ENCODE measurements at places on chromosomes 7 and 10. TPM values are rescaled to one million over a fixed set of nuclear protein-coding genes. Genes with fewer than 3 reads are reported as not detected.

DNA sequence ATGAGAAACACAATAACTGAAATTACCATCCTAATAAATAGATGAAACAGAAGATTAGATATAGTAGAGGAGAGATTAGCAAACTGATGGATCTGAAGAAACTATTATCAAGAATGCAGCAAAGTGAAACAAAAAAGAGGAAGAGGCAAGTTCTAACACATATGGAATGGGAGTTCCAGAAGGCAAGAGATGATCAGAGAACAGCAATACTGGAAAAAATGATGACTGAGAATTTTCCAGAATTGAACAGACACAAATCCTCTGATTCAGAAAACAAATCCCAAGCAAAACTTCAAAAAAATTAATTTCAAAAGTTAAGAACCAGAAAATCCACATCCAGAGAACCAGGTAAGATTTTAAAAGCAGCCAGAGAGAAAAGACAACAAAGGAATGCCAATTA is 20.2 kb upstream of the CYREN start:
- no peak for DNase-seq

DNA sequence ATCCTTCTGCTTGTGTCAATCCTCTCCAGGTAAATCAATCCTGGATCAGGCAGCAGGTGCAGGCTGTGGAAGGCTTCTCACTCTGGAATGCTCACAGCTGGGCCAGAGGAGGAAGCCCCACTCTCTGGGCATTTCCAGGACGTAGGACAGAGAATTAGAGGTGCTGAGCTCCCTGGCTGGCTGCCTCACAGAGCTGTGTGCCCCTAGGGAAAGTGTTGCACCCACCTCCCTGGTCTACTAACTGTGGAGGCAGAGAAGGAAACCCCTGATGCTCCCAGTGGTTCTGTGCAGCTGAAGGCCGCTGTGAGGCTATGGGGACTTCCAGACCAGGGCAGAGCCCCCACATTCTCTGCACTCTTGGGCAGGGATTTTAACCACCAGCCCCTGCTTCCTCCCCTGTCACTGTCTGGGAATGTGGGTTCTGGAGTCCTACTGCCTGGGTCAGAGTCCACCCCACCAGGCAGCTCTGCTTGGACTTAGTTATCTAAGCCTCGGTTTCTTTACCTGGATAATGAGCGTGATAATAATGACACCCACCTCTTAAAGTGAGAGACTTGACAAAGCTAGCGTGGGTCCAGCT is 73.5 kb upstream of the EEPD1 start:
- no peak for DNase-seq

DNA sequence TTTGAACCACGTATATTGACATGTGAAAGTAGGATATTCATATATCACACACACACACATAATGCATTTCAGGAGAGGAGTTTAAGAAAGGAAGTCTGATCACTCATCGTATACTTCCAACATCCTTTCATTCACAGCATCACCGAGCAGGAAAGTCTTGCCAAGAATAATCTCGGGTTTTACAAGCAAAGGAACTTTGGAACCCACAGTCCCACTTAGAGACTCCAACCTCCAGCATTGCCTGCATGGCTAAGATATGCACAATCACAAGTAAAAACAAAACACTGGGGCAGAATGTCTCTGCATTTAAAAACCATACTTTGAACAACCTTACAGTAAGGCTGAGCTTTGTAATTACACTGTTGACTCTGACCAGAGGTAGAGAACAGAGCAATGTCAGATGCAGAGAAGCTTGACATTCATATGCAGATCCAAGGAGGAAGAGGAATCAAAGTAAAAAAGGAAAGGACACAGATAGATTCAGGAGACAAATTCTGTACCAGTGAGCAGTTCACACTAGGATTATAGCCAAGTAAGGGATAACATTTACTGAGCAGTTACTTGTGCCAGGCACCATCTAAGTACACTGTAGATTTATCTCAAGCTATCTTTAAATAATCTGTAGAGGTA is 14.8 kb downstream of the THSD7A start:
- DNase-seq: no peak

DNA sequence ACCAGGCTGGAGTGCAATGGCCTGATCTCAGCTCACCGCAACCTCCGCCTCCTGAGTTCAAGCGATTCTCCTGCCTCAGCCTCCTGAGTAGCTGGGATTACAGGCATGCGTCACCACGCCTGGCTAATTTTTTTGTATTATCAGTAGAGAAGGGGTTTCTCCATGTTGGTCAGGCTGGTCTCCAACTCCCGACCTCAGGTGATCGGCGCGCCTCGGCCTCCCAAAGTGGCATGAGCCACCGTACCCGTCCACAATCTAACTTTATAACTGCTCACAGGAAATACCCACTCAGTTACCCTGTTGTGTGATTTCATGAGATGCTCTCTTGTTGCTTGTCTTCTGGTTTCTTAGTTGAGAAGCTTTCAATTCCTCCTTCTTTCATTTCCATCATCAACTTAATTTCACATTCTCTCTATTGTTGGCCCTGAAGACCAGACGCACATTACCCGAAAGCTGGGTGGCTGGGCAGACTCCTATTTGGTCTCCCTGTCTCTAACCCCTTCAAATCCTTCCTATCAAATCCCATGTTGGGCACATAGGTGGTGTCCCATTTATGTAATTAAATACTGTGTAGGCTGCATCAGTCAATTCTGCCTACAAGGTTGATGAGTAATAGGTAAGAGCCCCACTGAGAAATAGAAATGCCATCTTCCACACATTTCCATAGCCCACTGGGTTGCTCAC is 1.1 kb upstream of the GSTO2 start:
- no peak for DNase-seq

- DNase-seq: no peak
Observed at GRCh38 chr7:38411404-38411803, 138.0 kb upstream of the TARP start.

DNA sequence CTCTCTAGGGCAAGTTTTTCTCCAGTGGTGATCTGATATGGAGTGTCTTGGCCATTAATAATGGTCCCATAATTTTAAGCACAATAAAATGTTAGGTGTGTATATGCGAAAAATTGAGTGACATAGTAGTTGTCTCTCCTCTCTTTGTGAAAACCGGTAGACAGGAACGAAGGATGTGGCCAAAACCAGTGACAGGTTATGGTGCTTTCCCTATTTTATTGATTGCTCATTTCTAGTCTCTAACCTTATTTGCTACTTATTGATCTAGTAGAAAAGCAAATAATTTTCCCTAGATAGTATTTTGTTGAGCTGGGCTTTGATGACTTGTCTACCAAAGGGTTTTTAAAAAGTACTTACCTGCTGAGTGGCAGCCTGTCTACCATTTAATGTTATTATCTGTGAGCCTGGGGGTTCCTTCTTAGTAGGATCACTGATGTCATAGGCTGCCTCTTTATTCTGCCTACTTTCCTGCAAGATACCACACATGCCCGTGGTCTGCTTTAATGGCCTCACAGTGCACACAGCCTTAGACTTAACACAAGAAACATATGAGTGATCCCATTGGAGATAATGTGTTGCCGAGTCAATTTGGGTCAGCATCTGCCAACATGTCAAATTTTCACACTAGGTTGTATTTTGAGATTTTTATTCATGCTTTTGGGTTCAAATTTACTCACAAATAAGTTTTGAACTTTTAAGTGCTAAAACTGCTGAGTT is 100.0 kb downstream of the AUTS2 start:
- no peak for DNase-seq

- DNase-seq: no peak
Observed at GRCh38 chr7:31856337-31856736, 169.3 kb downstream of the PPP1R17 start.

DNA sequence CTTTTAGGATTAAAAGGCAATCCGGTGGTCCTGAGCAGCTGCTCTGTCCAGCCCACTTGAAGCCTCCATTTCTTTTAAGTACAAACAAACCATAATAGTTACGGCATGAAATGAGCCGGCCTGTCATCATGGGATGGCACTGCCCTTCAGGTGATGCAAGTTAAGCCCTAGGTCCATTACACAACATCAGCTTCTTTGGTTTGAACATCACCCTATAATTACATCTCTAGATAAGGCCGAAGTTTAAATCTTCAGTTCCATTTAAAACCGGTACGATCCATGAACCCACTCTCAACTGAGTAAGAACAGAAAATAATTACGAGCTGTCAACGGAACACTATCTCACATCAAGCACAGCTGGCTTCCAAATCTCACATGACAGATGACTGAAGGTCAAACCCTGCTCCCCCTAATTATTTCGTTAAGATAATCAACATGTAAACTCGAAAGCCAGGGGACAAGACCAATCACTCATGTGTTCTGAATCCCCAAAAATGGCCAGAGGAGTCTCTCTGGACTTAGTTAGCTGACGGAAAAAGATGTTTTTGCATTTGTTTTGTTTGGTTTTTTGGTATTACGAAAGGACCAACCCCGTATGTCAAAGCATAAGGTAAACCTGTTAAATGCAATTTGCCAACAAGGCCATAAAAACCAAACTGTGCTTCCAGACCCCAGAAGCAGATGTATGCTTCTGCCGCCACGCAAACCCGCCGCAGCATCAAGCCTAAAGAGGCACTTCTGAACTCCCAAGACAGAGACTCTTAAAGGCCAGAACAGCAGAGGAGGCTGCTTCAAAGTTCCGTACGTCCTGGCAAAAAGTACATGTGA is 10.8 kb downstream of the GNA12 start:
- DNase-seq: no peak

- no peak for DNase-seq
Observed at GRCh38 chr10:23120001-23120934, 24.9 kb downstream of the MSRB2 start.

GRCh38 chr10:24871011-24871935 is 81.1 kb downstream of the PRTFDC1 start:
- DNase-seq: no peak

DNA sequence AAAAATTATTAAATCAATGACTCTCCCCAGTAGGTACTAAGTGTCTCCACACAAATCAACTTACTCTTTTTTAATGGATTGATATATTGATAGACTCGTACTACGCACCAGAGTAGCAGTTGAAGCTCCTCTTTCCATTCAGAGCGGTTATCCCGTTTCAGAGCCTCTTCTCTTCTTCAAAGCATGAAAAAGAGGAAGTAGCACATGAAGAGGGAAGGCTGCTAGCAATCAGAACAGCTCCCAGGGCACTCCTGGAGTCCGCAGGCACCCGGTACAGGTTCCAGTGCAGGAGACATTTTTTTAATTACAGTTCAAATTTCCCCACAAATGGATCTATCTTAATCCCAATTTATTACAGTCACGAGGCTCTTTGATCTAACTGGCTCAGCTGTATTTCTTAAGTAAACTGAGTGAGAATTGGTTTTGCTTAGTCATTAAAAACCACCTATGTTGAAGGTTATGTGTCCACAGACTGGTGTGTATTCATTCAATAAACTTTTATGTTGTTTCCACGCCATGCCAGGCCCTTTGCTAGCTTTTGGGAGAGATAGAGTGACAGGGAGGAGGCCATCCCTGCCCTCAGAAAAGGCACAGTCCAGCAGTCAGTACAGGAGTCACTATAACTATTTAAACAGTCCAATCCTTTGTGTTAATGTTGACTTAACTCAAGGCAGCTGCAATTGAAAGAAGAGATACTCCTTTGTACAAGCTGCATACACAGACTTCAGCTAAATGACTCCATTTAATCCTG is 32.1 kb upstream of the CALN1 start:
- DNase-seq: no peak

DNA sequence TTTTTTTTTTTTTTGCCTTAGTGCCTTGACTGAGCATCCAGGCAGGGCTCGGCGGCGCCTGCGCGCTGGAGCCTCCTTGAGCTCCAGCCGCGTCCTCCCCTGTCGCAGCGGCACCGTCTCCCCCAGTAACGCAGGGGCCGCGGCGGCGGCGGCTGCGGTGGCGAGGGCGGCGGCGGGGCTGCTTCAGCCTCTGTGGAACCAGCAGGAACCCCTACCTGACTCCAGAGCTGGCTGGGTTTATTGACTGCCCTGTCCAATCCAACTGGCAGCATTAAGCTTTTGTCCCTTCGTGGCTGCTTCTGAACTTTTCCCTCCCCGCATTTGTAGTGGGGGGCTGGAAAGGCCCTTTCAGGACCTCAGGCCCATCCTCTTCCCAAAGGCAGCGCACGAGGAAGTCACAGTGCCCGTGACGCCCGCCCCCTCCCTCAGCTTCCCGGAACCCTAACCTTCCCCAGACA is at the start of gene GPR85:
Gene GPR85, minus strand, starts transcription at position 397 of the 458 bp plus-strand sequence. CDS start 2,106 bp downstream, outside the sequence.
- peak; percentile 56 for DNase-seq

DNA sequence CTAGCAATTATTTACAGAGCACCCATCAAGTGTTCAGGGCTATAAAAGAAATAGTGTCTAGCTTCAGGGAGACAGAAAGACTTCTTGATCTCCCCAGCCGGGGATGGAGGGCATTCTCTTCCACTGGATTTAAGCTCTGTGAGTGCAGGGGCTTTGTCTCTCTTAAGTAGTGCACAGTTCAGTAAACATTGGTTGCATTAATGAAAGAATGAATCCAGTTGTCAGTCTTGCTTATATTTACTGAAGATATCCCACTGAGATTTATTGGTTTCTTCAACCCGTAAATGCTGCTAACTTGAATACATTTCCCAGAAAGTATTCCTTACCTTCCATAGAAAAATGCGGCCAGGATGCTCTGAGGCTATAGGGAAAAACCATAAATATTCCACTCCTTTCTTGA is 41.9 kb downstream of the AUTS2 start:
- no peak for DNase-seq

DNA sequence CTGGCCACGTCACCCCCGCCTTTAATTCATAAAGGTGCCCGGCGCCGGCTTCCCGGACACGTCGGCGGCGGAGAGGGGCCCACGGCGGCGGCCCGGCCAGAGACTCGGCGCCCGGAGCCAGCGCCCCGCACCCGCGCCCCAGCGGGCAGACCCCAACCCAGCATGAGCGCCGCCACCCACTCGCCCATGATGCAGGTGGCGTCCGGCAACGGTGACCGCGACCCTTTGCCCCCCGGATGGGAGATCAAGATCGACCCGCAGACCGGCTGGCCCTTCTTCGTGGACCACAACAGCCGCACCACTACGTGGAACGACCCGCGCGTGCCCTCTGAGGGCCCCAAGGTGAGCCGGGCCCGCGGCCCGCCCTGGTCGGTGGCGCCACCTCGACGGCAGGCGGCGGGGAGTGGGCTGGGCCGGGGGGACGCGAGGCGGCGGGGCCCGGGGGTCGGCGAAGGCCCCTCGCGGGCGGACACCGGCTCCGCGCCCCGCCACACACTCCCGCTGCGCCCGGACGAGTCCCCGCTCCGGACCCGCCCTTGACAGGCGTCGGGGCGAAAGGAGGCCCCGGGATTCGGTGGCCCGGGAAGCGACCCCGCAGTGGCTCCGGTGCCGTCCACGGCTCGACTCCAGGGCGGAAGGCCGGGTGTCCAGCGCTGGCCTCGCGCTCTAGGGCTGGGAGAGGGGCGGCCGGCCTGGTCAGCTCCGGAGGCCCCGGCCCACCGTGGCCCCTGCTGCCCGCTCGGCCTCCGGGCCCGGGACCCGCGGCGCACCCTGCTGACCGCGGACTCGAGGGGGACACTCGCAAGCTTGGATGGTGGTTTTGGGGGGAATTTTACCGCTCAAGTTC is 557 bp downstream of the BAG3 start:
- DNase-seq: no peak

- no peak for DNase-seq
Observed at GRCh38 chr10:3654496-3654895, 130.5 kb downstream of the KLF6 start.

GRCh38 chr7:98133181-98133580 is 26.5 kb downstream of the LMTK2 start:
- no peak for DNase-seq

GRCh38 chr10:71347587-71348395 is 28.7 kb downstream of the SLC29A3 start:
- no peak for DNase-seq

Gene RPEL1
- total RNA-seq: not detected

Gene FHIP2A
- 44.8 TPM for total RNA-seq

Gene CLDN15
- 17.4 TPM for total RNA-seq

Gene WEE2
- total RNA-seq: not detected

Gene RHEB
- 113 TPM for total RNA-seq

Gene UNCX
- total RNA-seq: not detected

Gene MPP7
- total RNA-seq: 7.8 TPM

Gene OR6V1
- total RNA-seq: not detected

Data from sciatic nerve (tissue), 2 donors.